ENCODE measurements at places on chromosomes 7 and 10. TPM values are rescaled to one million over a fixed set of nuclear protein-coding genes. Genes with fewer than 3 reads are reported as not detected.
A peak's percentile ranks its signal among the peaks of the same experiment; 100 is the strongest.

Gene CFAP43
- not detected for total RNA-seq

Gene NAT16
- total RNA-seq = not detected

Gene LRRD1
- not detected for total RNA-seq

GRCh38 chr10:112552593-112553110 is 105.6 kb downstream of the VTI1A start:
- H3K36me3 ChIP-seq = no peaks in the 10 kb centered on the region
- H3K27me3 ChIP-seq = no peaks in the 10 kb centered on the region

GRCh38 chr7:43590862-43591557 is 8.1 kb downstream of the STK17A start:
- no peaks in the 10 kb centered on the region for H3K36me3 ChIP-seq
- peaks cover 85% of the 10 kb centered on the region for H3K4me1 ChIP-seq
- no peaks in the 10 kb centered on the region for H3K27me3 ChIP-seq
- no peak for DNase-seq
- peak overlapping the region; percentile 21 for H3K4me3 ChIP-seq

GRCh38 chr7:82444220-82444909 is 788 bp upstream of the CACNA2D1 start:
- H3K4me3 ChIP-seq = no peak overlapping the region
- DNase-seq = no peak
- no peak overlapping the region for H3K27ac ChIP-seq
- no peaks in the 10 kb centered on the region for H3K4me1 ChIP-seq
- H3K36me3 ChIP-seq = no peaks in the 10 kb centered on the region

DNA sequence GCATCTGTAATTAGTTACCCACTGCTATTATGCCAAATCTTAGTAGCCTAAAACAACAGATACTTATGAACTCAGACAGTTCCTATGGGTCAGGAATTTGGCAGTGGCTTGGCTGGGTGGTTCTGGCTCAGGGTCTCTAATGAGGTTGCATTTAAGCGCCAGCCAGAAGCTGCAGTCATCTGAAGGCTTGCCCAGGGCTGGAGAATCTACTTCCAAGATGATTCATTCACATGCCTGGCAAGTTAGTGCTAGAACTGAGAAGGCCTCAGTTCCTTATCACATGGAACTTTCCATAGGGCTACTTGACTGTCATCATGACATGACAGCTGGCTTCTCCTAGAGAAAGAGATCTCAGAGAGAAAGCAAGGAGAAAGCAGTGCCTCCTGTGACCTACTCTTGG is 121.3 kb downstream of the AVL9 start:
- H3K27me3 ChIP-seq = no peaks in the 10 kb centered on the region
- no peak overlapping the region for H3K4me3 ChIP-seq
- no peak for DNase-seq
- H3K4me1 ChIP-seq = no peaks in the 10 kb centered on the region
- no peaks in the 10 kb centered on the region for H3K36me3 ChIP-seq

DNA sequence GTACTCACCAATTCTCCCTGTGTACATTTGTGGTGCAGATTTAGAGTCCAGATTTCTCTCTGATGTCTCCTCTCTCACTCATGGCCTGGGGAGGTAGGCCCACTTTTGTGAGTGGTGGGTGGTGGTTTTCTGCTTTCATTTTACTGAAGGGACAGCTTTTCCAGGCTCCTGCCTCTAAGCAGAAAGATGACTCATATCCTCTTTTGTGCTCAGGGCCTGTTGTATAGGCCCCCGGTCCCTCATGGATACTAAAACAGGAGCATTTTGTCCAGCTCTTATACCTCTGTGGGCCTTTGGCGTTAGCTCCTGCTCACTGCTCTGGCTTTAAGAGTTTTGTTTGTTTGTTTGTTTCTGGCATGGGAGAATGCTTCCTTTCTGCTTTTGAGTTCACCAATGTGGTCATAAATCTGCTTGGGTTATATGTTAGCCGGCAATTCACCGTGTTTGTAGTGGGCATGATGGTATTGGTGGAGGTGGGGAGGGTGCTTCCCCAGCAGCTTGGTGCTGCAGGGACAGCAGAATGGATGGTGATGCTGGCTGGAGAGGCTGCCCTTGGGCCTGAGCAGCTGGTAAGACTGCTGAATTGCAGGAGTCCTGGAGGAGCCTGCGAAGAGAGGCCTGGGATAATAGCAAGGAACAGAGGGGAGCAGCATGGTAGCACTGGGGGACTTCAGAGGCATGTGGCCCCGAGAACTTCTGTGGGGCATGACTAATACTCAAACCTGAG is 468.7 kb downstream of the RPS24 start:
- DNase-seq = no peak
- no peaks in the 10 kb centered on the region for H3K36me3 ChIP-seq
- no peaks in the 10 kb centered on the region for H3K4me1 ChIP-seq
- H3K4me3 ChIP-seq = no peak overlapping the region
- H3K27ac ChIP-seq = no peak overlapping the region

- no peaks in the 10 kb centered on the region for H3K27me3 ChIP-seq
- H3K4me3 ChIP-seq = no peak overlapping the region
These were observed 7.6 kb downstream of the FAM53B start for GRCh38 chr10:124736491-124737136.

- no peak overlapping the region for H3K4me3 ChIP-seq
- peaks cover 4% of the 10 kb centered on the region for H3K27me3 ChIP-seq
- no peaks in the 10 kb centered on the region for H3K4me1 ChIP-seq
- H3K27ac ChIP-seq = no peak overlapping the region
- H3K36me3 ChIP-seq = no peaks in the 10 kb centered on the region
- no peak for DNase-seq
These were observed 4.2 kb downstream of the IGFBP1 start for GRCh38 chr7:45892407-45893035.

DNA sequence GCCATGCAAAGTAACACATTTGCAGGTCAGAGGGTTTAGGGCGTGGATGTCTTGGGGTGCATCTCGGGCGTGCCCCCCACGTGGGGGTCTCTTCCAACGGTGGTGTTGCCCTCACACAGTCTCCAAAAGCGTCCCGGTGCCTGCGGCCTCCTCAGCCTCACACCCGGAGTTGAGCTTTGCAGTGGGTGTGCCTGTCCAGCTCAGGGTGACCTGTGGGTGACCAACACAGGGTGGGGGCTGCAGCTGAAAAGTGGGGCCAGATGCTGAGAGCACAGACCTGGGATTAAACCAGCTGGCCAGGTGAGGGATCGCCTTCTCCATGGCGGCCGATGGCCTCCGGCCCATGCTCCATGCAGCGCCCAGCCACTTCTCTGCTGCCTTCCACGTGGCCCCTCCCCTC is 63.1 kb downstream of the PWWP2B start:
- no peak for DNase-seq
- H3K4me1 ChIP-seq = no peaks in the 10 kb centered on the region
- no peak overlapping the region for H3K4me3 ChIP-seq
- no peaks in the 10 kb centered on the region for H3K36me3 ChIP-seq
- no peak overlapping the region for H3K27ac ChIP-seq
- no peaks in the 10 kb centered on the region for H3K27me3 ChIP-seq

DNA sequence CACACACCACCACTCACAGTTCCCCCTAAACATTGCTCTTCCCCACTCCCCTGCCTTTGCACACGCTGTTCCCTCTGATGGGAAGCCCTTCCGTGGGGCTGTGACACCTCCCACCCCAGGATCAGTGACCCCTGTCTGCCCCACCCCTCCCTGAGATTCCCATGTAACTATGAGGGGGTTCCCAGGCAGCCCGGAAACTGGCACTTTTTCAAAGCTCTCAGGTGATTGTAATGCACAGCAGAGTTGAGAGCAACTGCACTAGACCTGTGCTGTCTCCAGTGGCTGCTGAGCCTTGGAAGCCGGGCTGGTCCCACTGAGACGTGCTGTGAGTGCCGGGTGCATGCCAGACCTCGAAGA is 29.8 kb downstream of the GPRIN2 start:
- no peak overlapping the region for H3K4me3 ChIP-seq
- no peaks in the 10 kb centered on the region for H3K4me1 ChIP-seq
- H3K27ac ChIP-seq = no peak overlapping the region
- H3K27me3 ChIP-seq = no peaks in the 10 kb centered on the region
- no peak for DNase-seq

DNA sequence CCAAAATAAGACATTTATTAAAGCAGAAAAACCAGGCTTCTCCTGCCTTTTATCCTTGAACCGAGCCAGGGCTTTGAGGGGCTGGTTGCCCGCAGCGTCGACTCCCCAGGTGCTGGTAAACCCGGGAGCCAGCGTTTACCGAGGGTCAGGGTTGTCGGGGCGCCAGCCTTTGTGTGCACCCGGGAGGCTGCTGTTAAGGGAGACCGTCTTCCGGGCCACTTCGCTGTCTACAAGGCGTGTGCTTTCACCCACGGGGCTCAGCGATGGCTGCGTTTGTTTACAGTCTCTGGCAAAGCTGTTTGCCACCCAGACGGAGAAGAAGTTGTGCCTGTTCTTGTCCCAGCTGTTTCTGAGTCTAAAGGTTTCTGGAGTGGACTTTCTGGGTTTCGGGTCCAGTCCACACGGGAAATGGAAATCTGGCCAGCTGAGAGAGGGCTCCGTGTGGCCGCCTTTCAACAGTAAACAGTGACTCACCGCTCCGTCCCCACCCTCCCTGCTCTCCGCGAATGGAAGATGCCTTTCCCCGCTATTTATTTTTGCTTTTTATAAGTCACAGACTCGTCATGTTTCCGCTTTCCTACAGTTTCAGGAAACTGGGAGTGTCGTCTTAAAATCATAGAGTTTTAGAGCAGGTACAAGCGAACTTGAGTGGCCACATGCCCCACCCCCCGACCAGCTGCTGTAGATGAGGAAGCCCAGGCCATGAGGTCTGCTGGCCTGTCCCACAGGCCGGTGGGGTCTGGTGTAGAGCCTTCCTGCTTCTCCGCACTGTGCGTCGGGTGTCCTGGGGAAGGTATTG is 2.2 kb downstream of the MAFK start:
- peaks cover 35% of the 10 kb centered on the region for H3K4me1 ChIP-seq
- H3K27me3 ChIP-seq = no peaks in the 10 kb centered on the region
- peak; percentile 66 for DNase-seq
- H3K36me3 ChIP-seq = no peaks in the 10 kb centered on the region
- peak overlapping the region; percentile 75 for H3K27ac ChIP-seq

GRCh38 chr7:151453326-151453791 is 13.4 kb upstream of the CRYGN start:
- H3K27me3 ChIP-seq = no peaks in the 10 kb centered on the region
- H3K4me3 ChIP-seq = no peak overlapping the region
- no peak overlapping the region for H3K27ac ChIP-seq
- no peaks in the 10 kb centered on the region for H3K36me3 ChIP-seq

DNA sequence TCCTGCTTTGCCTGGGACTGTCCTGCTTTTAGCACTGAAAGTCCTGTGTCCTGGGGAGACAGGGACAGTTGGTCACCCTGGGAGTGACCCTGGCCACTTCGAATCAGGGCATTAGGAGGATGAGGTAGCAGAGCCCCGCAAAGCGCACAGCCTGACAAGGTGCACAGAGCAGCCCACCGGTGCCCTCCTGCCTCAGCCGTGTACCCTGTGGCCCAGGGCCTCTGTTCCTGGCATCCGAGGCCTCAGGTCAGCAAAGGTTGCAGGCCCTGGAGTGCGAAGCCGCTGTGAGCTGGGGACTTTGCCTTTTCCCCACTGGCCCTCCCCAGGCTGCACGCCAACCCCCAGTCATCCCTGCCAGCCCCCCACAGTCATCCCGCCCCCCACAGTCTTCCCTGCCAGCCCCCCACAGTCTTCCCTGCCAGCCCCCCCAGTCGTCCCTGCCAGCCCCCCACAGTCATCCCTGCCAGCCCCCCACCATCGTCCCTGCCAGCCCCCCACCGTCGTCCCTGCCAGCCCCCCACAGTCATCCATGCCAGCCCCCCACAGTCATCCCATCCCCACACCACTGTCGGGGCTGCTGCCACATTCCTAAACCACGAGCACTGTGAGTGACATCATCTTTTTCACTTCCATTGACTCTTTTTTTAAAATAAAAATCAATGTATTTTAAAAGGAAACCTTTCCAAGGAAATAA is 91.8 kb downstream of the RGS10 start:
- no peaks in the 10 kb centered on the region for H3K36me3 ChIP-seq
- no peak overlapping the region for H3K27ac ChIP-seq
- H3K27me3 ChIP-seq = no peaks in the 10 kb centered on the region
- H3K4me1 ChIP-seq = no peaks in the 10 kb centered on the region
- no peak for DNase-seq

- DNase-seq = no peak
- no peak overlapping the region for H3K4me3 ChIP-seq
- H3K27ac ChIP-seq = no peak overlapping the region
- H3K4me1 ChIP-seq = no peaks in the 10 kb centered on the region
- H3K27me3 ChIP-seq = no peaks in the 10 kb centered on the region
These were observed 543.1 kb upstream of the MBL2 start for GRCh38 chr10:53315709-53316108.

GRCh38 chr7:37193087-37193774 is 255.4 kb downstream of the ELMO1 start:
- no peak overlapping the region for H3K27ac ChIP-seq
- no peak overlapping the region for H3K4me3 ChIP-seq
- DNase-seq = no peak
- H3K4me1 ChIP-seq = no peaks in the 10 kb centered on the region
- no peaks in the 10 kb centered on the region for H3K27me3 ChIP-seq

- H3K36me3 ChIP-seq = no peaks in the 10 kb centered on the region
- no peak overlapping the region for H3K27ac ChIP-seq
These were observed 54.3 kb downstream of the CHN2 start for GRCh38 chr7:29248713-29249382.

DNA sequence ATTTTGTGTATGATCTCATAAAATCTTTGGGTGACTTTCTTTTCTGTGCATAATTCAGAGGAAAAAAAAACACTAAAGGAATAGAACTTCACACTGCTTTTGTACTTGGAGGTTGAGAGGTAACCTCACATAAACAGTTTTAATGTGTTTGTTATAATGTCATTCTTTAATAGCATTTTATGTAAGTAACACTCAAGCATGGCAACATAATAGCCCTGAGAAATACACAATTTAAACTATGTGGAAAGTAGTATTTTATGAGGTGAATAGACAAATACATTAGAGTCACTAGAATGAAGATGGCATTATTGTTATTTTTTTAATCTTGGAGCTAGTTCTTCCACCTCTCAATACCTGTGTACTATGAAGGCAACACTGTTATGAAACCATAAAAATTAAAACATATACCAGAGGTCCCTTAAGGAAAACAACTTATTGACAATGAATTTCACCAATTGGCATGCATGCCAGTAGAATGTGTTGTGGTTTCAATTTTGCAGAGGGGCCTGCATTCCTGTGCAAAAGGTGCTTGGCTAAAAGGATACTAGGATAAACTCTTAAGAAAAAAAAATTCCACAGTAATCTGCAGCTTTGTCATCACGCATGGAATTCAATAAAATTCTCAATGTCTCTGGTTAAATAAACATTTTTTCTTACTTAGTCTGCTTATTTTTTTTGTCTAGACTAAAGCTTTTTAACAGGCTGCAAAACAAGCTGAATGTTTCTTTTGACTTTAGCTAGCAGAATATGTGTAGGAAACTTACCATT is 102.5 kb downstream of the CD36 start:
- no peak for DNase-seq
- no peak overlapping the region for H3K27ac ChIP-seq
- no peak overlapping the region for H3K4me3 ChIP-seq
- no peaks in the 10 kb centered on the region for H3K4me1 ChIP-seq
- H3K36me3 ChIP-seq = no peaks in the 10 kb centered on the region
- no peaks in the 10 kb centered on the region for H3K27me3 ChIP-seq

DNA sequence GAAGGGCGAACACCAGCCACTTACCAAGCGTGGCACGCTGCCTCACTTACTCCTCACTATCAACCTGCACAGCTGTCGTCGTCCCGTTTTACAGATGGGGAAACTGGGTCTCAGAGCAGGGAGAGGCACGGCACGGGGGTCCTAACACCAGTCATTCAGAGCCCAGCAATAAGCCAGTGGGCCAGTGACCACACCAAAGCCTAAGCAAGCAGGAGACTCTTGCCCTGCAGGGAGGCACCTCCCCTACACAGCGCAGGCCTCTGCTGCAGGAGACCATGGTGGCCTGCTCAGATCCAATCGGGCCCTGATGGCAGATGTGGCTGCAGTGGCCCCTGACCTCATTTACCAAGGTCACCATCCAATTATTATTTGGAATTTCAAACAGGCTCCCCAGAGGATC is 4.8 kb downstream of the SLIT1 start:
- peaks cover 10% of the 10 kb centered on the region for H3K27me3 ChIP-seq
- no peak for DNase-seq
- no peak overlapping the region for H3K4me3 ChIP-seq
- no peak overlapping the region for H3K27ac ChIP-seq
